ENCODE measurements at places on chromosomes 4 and X.

GRCh38 chr4:178198691-178199090, 756.5 kb upstream of the AGA start:
- H3K4me1 ChIP-seq = no peaks in the 10 kb centered on the region
- H3K36me3 ChIP-seq = no peaks in the 10 kb centered on the region
- DNase-seq = no peak
- no peaks in the 10 kb centered on the region for H3K27me3 ChIP-seq
- no peak overlapping the region for H3K27ac ChIP-seq

GRCh38 chr4:84565951-84566350, 17.0 kb upstream of the CDS1 start:
- H3K27me3 ChIP-seq = no peaks in the 10 kb centered on the region
- no peak for DNase-seq
- H3K4me3 ChIP-seq = no peak overlapping the region

DNA sequence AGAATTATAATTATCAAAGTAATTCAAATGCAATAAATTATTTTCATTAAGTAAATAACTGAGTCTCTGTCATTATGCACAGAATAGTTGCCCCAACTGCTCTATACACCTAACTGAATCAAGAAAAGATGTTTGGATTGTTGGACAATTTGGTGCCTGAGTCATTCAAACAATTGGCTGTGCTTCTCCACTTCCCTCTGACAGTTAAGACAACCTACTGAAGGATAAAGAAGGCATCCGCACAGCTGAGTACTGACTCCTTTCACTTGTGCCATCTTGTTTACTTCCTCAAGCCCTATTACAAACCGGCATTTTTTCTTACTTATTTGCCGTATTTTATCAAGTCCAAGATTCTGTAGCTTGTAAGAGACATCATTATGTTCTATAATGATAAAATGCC, 110.6 kb upstream of the C1QTNF7 start:
- no peak overlapping the region for H3K27ac ChIP-seq
- no peaks in the 10 kb centered on the region for H3K4me1 ChIP-seq
- H3K27me3 ChIP-seq = peaks cover 24% of the 10 kb centered on the region
- no peaks in the 10 kb centered on the region for H3K36me3 ChIP-seq
- DNase-seq = no peak

DNA sequence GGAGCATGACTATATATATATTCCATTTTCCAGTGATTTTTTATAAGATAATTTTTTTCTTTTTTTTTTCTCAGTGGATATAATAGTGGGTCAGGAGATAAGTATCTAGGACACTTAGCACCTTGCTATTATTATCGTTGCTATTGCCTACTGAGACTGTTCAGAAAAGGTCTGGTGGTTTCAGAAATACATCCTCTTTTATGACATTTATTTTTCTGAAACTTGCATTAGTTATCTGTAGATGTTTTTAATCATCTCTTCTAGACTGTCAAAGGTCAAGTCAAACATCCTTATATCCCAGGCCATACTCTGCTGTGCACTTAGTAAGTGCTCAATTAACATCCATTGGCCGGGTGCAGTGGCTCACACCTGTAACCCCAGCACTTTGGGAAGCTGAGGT, 72.9 kb upstream of the MED14 start:
- no peak for DNase-seq
- no peaks in the 10 kb centered on the region for H3K36me3 ChIP-seq
- no peaks in the 10 kb centered on the region for H3K4me1 ChIP-seq
- H3K4me3 ChIP-seq = no peak overlapping the region
- no peaks in the 10 kb centered on the region for H3K27me3 ChIP-seq

DNA sequence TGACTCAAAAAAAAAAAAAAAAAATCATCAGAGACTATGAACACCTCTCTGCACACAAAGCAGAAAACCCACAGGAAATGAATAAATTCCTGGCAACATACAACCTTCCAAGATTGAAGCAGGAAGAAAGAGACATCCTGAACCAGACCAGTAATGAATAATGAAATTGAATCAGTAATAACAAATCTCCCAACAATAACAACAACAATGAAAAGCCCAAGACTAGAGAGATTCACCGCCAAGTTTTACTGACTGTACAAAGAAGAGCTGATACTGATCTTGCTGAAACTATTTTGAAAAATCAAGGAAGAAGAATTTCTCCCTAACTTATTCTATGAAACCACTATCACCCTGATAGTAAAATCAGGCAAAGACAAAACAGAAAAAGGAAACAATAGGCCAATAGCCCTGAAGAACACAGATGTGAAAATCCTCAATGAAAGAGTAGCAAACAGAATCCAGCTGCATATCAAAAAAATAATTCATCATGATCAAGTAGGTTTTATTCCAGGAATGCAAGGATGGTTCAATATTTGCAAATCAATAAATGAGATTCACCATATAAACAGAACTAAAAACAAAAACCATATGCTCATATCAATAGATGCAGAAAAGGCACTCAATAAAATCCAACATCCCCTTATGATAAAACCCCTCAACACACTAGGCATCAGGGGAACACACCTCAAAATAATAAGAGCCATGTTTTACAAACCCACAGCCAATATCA, 31.0 kb upstream of the PLK4 start:
- H3K4me1 ChIP-seq = no peaks in the 10 kb centered on the region
- no peaks in the 10 kb centered on the region for H3K27me3 ChIP-seq
- no peaks in the 10 kb centered on the region for H3K36me3 ChIP-seq
- no peak for DNase-seq
- H3K4me3 ChIP-seq = no peak overlapping the region
- H3K27ac ChIP-seq = no peak overlapping the region

- DNase-seq = no peak
- no peaks in the 10 kb centered on the region for H3K36me3 ChIP-seq
- H3K27ac ChIP-seq = no peak overlapping the region
These were observed 1.2 kb downstream of the CD38 start for GRCh38 chr4:15779306-15779705.

GRCh38 chr4:80382090-80382832, 46.7 kb downstream of the CFAP299 start:
- no peaks in the 10 kb centered on the region for H3K4me1 ChIP-seq
- H3K27ac ChIP-seq = no peak overlapping the region
- DNase-seq = no peak
- no peaks in the 10 kb centered on the region for H3K36me3 ChIP-seq

DNA sequence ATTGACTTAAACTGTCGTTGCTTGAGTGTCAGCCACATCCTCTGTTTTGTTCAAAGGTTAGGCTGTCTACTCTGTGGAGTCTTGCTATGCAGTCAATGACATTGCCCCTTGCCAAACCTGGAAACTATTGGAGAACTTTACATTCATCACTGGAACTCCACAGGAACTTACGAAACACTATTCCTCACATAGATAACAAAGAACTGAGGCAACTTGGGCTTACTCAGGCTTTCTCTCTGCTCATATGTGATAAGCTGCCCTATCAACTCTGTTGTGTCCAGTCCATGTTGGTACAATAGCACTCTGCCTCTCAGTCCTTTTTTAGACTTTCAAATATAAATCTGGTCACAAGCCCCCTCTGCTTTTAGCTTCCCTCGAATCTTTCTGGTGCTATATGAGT, 9.4 kb downstream of the NPY5R start:
- no peaks in the 10 kb centered on the region for H3K27me3 ChIP-seq
- no peak for DNase-seq
- no peak overlapping the region for H3K27ac ChIP-seq
- H3K4me3 ChIP-seq = no peak overlapping the region
- no peaks in the 10 kb centered on the region for H3K4me1 ChIP-seq
- no peaks in the 10 kb centered on the region for H3K36me3 ChIP-seq

- no peak for DNase-seq
- H3K27ac ChIP-seq = no peak overlapping the region
- no peak overlapping the region for H3K4me3 ChIP-seq
- no peaks in the 10 kb centered on the region for H3K27me3 ChIP-seq
These were observed 34.4 kb downstream of the AGTR2 start for GRCh38 chrX:116204932-116205331.

GRCh38 chrX:115602729-115603389, 41.9 kb downstream of the PLS3 start:
- H3K27me3 ChIP-seq = no peaks in the 10 kb centered on the region
- no peak overlapping the region for H3K4me3 ChIP-seq
- no peaks in the 10 kb centered on the region for H3K4me1 ChIP-seq
- DNase-seq = no peak
- no peak overlapping the region for H3K27ac ChIP-seq

DNA sequence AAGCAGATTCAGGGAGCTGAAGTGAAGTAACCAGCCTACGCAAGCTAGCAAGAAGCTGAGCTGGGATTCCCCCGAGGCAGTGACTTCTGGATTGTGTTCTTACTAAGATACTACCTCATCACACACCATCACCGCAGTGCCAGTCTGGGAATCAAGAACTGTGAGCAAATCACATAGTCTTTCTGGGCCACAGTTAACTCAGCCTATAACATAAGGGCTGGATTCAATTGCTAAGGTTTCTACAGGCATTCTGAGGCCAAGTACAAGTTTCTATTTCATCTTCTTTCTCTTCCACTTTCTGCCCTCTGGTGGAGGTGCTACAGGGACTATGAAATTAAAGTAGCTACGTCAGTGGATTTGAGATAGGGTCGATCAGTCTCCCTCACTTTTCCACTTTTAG, 1.4 kb upstream of the CORIN start:
- H3K4me1 ChIP-seq = peaks cover 7% of the 10 kb centered on the region
- H3K27me3 ChIP-seq = no peaks in the 10 kb centered on the region
- peak overlapping the region; percentile 21 for H3K27ac ChIP-seq
- no peak for DNase-seq
- H3K4me3 ChIP-seq = no peak overlapping the region

- no peak for DNase-seq
- H3K36me3 ChIP-seq = no peaks in the 10 kb centered on the region
- no peaks in the 10 kb centered on the region for H3K27me3 ChIP-seq
These were observed 81.7 kb downstream of the ALPK1 start for GRCh38 chr4:112378858-112379257.

DNA sequence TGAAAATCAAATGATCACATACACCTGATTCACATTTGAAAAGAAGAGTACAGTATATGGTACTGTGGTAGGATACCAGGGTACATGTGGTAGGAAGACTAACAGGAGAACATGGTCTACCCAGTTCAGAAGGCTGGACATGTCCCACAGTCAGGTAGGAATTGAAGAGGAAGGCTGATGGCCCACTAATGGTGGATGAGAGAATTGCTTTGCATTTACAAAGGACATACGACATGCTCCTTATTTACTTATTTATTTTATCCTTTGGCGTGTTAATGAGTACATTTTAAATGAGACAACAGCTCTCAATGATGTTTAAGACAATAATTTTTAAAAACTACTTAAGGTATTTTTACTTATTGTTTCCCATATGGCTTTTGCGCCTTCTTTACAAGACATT, 106.7 kb upstream of the BMP2K start:
- no peak overlapping the region for H3K27ac ChIP-seq
- no peak for DNase-seq
- no peak overlapping the region for H3K4me3 ChIP-seq
- H3K27me3 ChIP-seq = peaks cover 13% of the 10 kb centered on the region
- no peaks in the 10 kb centered on the region for H3K4me1 ChIP-seq

- no peak overlapping the region for H3K27ac ChIP-seq
- H3K4me3 ChIP-seq = no peak overlapping the region
- no peak for DNase-seq
These were observed 122.3 kb upstream of the OTUD4 start for GRCh38 chr4:145302725-145303124.

GRCh38 chr4:127829014-127829413, 46.9 kb downstream of the HSPA4L start:
- H3K36me3 ChIP-seq = no peaks in the 10 kb centered on the region
- H3K4me1 ChIP-seq = no peaks in the 10 kb centered on the region
- no peak for DNase-seq
- H3K27ac ChIP-seq = no peak overlapping the region

GRCh38 chr4:103719830-103720207, at the start of gene TACR3:
TSS of gene TACR3 (minus strand) at chr4:103719985. CDS start at chr4:103719675, 310 bp downstream.
- H3K4me3 ChIP-seq = no peak within 1 kb of the TSS
- no peaks in the 10 kb centered on the region for H3K36me3 ChIP-seq
- no peaks in the 10 kb centered on the region for H3K27me3 ChIP-seq
- H3K4me1 ChIP-seq = no peaks in the 10 kb centered on the region

All from effector memory CD8-positive, alpha-beta T cell (primary cell).